T-helper 9 cell (primary cell): ENCODE measurements at places on chromosomes 12 and 14.

DNA sequence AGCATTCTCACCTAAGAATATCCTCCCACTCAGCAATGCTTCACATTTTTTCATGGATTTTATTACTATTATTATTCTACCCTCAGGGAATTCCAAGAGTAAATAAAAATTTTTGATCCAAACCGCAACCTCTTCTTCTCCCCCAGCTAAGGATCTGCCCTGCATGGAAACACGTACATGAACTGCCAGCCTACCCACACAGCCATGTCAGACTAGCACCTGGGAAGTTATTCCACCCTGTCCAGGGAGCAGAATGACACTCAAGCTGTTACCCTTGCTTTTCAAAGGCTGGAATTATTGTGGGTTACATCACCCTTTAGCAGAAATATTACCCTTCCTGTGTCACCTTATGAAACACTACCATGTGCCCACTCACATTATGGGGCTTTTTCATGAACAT is 227.3 kb upstream of the USP15 start:
- no peak for DNase-seq

- DNase-seq, result no peak
Measured at GRCh38 chr14:42163136-42163535, 556.5 kb downstream of the LRFN5 start.

- no peak for DNase-seq
Measured at GRCh38 chr14:78399316-78399889, 229.2 kb downstream of the NRXN3 start.

GRCh38 chr14:99744199-99744872 is 48.9 kb upstream of the EML1 start:
- DNase-seq, result no peak

- no peak for DNase-seq
Measured at GRCh38 chr14:94385553-94386057, 2.8 kb downstream of the SERPINA1 start.

GRCh38 chr14:31244626-31245025 is 37.0 kb upstream of the HECTD1 start:
- DNase-seq, result no peak

DNA sequence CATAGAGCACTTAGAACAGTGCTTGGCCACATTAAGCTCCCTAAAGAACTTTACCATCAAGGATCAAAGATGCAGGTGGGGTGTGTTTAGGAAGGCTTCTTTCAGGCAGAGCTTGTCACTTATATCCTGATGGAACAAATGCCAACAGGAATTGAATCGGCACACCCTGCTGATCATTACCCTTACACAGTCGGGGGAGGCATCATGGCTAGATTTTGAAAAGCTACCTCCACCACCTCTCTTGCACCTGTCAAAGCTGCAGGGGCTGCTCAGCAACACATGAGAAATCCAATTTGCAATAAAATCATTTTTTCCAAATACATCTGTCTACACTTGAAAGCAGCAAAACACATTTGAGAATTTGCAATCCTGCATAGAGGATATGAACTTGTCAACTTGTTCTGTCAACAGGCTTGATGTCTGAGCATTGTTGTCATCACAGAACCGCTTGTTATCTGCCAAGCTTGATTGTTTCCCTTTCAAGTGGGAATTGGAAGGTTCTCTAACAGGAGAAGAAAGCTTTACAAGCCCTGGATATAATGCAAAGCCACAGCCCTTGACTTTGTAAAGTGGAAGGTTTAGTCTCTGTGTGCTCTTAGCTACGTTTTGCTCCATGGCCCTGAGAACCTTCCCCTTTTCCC is 24.6 kb upstream of the TRIM9 start:
- DNase-seq, result no peak

DNA sequence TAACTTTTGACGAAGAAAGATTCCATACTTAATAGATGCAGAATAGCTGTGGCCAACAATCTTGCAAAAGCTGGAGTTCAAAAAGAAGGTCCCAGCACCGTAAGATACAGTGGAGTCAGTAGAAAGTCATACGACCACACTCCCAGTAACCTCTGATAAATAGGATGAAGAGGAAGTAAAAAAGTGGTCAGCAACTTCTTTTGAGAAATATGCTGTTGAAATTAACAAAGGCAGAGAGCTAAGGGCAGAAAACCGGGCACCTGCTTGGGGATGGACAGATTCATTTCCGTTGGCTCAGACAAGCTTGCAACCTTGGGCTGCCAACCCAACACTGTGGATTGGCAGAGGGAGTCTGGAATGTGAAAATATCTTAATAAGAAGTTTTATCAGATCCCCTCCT is 40.0 kb downstream of the BTG1 start:
- no peak for DNase-seq

GRCh38 chr14:91140672-91141071 is 26.8 kb downstream of the DGLUCY start:
- no peak for DNase-seq

- no peak for DNase-seq
Measured at GRCh38 chr12:103647267-103647666, 60.2 kb downstream of the STAB2 start.

- no peak for DNase-seq
Measured at GRCh38 chr14:62946221-62946620, 99.0 kb downstream of the KCNH5 start.

GRCh38 chr14:32611752-32612151 is 282.7 kb downstream of the AKAP6 start:
- DNase-seq, result no peak

- DNase-seq, result no peak
Measured at GRCh38 chr12:69719336-69720316, 19.0 kb upstream of the RAB3IP start.

DNA sequence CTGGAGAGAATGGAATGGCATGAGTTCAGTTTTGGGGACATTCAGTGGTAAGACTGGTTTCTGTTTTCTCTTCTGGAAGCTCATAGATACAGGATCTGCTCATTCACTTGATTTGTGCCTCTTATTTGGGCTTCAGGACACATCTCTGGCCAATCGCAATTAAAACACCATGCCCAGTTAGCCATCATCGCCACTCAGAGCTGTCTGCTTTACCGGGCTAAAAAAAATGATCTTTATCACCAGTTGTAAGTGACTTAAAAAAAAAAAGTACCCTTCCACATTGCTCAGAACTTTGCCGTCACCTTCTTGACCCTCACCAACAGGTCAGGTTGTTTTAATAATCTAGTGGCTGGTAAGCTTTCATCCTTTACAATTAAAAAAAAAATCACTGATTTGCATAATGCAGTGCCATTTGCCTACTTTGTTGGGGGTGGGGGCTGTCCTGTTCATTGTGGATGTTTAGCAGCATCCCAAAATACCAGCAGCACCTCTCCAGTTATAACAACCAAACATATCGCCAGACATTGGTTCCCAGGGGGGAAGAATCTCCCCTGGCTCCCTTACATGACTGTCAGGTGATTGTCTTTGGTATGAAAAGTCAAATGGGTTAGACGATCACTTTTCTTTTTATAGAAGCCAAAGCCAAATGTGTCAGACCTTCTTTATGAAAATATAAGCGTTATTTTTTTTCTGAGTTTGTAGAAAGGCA is 150.1 kb downstream of the PRKCH start:
- no peak for DNase-seq

DNA sequence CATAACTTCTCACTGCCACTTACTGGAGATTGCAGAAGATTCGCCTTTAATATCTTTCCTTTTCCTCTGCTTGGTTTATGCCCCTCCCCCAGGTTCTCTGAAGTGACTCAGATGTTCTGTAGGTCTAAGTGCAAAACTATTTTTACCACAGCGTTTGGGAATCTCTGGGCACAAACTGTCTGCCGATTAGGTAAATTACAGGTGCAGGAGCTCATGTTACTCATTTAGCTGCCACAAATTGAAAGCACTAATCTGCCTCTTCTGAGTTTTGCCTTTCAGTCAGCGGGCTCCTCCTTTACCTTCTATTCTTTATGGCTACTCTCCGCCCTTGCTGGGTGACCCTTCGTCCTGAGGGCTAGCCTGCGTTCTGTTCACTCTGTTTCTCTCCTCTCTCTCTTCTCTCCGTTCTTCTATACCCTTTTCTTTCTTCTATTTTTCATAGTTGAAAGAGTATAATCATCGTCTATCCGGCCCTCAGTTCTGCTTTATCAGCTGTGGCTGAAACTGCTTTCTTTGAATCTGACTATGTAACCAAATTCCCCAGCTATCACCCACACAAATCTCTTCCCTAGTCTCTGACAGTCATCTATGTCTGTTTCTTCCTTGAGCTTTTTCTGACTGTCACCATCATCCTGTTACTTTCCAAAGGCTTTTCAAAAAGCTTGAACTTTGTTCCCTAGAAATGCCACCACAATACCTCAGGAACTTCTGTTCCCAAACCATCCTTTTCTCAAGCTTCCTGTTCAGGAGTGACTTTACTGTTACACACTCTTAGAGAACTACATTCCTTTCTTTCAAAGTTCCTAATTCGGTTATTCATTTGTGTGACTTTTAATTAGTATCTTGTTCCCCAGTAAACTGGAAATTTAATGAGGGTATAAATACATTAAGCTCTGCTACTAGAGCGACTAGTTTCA is 4.3 kb upstream of the MYF6 start:
- DNase-seq, result no peak

GRCh38 chr12:42162965-42163364 is 18.3 kb upstream of the GXYLT1 start:
- DNase-seq, result no peak

DNA sequence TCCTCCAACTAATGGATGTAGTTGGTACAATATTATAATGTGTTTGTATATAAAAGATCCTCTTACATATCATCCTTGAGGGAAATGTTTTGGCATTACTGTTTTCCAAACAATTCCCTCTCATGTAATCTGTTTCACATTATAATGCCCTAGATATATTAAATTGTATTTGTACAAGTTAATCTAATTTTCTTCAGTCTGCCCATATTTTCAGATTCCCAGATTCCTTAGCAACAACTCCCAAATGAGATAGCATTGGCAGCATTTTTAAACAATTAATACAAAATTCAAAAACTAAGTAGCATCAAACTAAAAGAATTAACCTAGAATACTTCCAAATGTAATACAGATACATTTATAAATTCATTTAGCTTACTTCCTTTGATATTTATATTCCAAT is 860.2 kb downstream of the C12orf50 start:
- no peak for DNase-seq

DNA sequence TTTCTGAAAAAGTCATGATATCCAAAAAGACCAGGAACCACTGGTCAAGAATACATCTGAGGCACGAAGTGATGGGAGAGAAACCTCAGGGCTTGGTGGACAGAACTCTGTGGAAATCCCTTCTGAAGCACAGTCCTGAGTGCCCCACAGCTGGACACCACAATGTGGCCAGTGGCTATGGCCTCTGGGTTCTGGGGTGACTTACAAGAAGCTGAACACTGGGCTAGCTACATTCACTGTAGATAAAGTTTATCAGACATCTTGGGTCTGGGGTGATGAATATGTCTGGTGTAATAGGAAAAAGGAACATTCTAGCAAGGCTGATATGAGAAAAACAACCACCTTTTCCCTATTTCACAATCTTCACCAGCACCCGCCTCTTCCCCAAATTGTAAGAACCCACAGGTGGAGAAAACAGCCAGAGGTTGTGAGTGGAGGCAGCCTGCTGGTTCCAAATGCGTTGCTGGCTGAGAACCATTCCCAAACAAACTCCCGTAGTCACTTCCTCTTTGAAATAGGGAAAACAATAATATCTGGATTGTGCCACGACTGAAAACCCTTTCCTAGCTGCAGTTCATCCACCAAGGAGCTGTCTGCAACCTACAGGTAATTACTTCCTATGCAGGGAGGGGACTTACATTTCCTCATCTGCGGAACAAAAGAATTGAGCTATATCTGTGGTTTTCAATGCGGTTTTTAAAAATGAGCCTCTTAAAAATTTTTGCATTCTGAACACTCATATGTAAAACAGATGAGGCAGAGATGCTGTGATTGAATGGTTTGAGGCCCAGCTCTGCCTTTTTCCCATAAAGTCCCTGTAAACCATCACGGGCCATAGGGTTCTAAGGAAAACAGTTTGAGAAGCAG is 193.6 kb downstream of the SLC41A2 start:
- no peak for DNase-seq

- no peak for DNase-seq
Measured at GRCh38 chr14:95652690-95653089, 33.5 kb upstream of the TCL1B start.

DNA sequence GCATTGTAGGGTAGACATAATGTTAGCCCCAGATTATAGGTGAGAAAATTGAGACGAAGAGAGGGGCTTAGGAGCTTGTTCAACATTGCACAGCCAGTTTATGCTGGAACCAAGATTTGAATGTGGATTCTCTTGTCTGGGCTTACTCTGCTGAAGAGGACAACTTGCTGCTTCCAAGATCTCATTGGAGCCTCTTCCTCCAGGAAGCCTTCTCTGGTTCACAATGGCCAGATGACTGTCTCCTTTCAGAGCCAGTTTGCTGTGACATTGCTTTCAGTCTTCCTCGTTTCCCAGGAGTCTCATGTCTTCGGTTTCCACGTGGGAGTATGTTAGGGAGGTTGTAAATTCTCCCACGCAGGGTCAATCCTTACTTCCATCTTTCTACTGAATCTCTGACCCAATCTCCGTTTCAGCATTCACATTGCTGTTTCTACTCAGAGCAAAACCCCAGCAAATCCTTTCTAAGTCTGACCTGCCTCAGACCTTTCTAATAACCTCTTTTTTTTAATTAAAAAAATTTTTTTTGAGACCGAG is 62.2 kb upstream of the LHX5 start:
- DNase-seq, result no peak

GRCh38 chr14:64843548-64843947 is 36.2 kb downstream of the SPTB start:
- DNase-seq, result no peak

GRCh38 chr12:94768398-94769046 is 118.2 kb upstream of the TMCC3 start:
- DNase-seq, result no peak

- no peak for DNase-seq
Measured at GRCh38 chr12:73308747-73309146, 1036.6 kb downstream of the TRHDE start.

- DNase-seq, result no peak
Measured at GRCh38 chr12:29610473-29611170, 113.1 kb upstream of the OVCH1 start.

DNA sequence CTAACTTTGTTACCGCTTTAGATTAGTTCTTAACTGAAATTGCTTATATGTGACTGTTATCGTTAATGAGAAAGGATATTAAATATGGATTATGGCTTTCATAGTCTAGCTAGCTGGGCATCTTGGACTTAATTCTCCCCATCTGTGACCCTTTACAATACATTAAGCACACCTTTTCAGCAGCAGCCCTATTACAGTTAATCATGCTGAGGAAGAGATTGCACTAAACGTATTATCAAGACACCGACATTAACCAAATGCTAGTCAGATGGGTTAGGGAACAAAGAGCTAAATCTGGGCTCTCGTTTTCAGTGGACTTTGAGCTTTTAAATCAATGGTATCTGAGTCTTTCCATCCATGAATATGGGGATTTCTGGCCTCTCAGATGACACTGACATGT is 447.5 kb upstream of the DCN start:
- no peak for DNase-seq

GRCh38 chr14:81579115-81579514 is 45.5 kb upstream of the SEL1L start:
- no peak for DNase-seq
